Kasumi-1 (cell line): ENCODE measurements at places on chromosomes 7 and 10.

GRCh38 chr10:92876509-92877036 is 28.3 kb downstream of the EXOC6 start:
- no peak for DNase-seq

GRCh38 chr10:89555688-89556445 is 20.5 kb upstream of the SLC16A12 start:
- DNase-seq, result no peak

- no peak for DNase-seq
These were observed 50.5 kb upstream of the GPR141 start for GRCh38 chr7:37633048-37633447.

DNA sequence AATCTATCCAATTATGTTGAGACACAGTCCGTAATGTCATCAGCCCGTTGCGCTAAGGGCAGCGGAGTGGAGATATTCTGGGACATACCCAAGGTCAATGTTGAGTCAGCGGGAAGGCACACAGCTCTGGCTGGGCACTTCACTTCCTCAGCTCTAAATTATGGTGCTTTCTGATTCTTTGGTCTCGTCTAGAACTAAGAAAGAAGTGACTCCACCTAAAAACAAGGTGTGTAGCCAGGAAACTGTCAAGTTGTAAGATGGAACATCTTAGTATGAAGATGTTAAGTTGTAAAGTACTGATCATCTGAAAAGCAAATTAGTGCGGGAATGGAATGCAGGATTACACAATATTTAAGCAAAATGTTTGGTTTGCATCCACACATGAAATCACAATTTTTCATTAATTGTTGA is 43.1 kb downstream of the BAIAP2L1 start:
- DNase-seq, result no peak

DNA sequence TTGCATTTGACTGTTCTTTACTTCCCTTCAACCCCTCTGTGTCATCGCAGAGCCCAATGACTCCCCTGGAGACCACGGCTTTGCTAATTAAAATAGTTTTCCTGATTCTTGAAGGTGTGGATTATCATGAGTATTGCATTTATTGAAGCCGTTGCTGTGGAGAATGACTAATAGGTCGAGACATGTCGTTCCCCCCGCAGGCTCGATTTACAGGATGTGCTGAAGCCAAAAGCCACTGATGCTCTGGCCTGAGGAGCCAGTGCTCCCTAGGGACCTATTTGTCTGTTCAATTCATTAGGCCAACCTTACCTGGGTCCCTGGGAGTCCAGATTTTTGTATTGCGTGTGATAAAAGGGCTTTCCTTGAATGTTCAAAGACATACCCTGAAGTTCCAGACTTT is 102.3 kb downstream of the NPTX2 start:
- no peak for DNase-seq

GRCh38 chr7:75716992-75717626 is 21.6 kb downstream of the HIP1 start:
- DNase-seq, result no peak

- no peak for DNase-seq
These were observed 32.4 kb downstream of the CCSER2 start for GRCh38 chr10:84360637-84361365.

GRCh38 chr7:74222851-74223710 is 13.3 kb downstream of the LAT2 start:
- DNase-seq, result no peak

DNA sequence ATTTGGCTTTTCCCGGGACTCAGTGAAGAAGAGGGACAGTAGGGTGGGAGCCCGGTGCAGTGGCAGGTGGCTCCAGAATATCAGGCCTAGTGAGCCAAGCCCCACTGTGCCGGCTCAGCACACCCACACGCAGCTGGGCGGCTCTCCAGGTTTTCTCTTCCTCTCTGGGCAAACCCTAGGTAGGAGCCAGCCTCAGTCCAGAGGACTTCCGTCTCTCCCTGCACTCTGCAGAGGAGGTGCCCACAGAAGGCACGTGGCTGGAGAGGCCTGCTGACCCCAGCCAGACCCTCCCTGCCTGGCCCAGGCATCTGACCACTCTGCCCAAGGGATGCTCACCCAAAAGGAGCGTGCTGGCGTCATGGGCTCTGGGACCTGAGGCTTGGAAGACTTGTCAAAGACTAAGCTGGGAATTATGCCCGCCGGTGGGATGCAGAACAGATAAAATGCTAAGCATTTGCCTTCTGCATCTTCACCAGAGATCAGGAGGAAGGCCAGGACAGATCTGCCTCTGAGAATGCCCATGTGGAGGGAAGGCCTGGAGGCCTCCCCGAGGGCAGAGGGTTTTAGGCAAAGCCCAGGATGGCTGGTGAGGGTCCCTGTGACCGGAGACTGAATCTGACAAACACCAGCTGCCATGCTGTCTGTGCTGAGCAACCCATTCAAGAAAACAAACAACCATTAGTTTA is 40.2 kb downstream of the TCERG1L start:
- DNase-seq, result no peak

- DNase-seq, result no peak
These were observed 154.8 kb downstream of the DNAJB9 start for GRCh38 chr7:108724251-108725100.

DNA sequence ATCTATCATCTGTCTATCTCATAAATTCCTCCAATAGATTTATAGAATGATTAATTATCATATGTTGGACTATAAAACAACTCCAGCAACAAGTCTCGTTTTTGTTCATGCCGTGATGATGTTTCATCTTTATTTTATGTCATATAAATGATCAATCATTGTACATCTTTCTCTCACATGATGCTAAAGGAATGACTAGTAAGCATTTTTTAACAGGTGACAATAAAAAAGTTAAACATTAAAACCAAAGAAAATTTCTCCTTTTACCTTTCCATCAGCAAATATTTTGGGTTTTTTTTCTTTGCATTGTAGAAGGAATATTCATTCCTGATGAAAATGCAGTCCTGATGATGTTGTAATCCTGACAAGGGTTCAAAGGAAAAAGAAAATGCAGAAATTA is 41.4 kb downstream of the AKR1C3 start:
- no peak for DNase-seq

GRCh38 chr7:17535776-17536175 is 237.3 kb downstream of the AHR start:
- no peak for DNase-seq

- DNase-seq, result no peak
These were observed 156.6 kb downstream of the SKIDA1 start for GRCh38 chr10:21368728-21369425.

- peak; percentile 100 for DNase-seq
These were observed 40.6 kb downstream of the SYPL1 start for GRCh38 chr7:106071356-106071998.

DNA sequence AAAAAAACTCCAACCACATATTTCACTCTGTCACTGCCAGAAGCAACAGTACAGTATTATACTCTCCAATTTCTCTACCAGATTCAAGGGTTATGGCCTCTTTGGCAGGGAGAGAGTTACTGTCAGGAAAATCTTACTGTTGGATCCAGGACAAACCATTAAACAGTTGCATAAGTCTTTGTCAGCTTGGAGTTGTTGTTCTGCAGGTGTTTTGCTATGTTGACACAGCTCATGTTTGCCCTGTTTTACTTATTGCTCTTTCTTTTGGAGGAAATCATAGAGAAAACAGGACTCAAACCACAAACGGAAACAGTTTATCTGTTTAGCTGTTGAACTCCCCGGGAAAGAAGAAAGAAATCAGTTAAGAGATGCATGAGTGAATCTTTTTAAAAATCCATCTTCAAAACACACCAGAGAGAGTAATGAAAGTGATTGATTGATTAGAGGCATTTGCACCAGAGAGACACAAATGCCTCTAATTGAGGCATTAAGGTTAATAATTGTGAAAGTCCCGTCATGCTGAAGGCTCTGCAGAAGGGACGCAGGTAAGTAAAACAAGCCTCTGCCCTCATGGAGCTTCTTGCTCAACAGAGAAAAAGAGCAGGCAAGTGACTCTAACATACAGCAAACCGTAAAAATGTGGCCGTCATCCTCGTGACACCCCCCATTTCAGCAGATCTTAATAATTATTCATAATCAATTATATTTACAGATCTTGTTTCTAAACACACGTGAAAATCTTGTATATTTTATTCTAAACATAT is 38.7 kb upstream of the ARHGAP21 start:
- no peak for DNase-seq

GRCh38 chr10:117533507-117534281 is 8.9 kb upstream of the EMX2 start:
- no peak for DNase-seq

DNA sequence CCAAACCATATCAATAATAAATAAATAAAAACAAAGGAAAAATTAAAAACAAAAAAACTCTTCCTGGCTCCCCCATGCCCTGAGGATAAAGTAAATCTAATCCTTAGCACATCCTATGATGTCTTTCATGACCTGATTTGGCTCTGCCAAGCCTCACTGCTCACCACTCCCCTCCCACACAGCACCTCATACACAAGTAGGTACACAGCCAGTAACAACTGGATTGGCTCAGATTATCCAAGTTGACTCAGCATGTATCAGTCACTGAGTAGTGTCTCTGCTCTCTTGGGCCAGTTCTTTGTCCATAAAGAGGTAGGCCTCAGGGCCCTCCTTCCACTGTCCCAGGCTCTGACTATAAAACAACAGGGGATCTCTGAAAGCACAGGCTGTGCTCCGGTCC is 99.6 kb downstream of the STRA8 start:
- no peak for DNase-seq

GRCh38 chr7:104820836-104821535 is 193.0 kb upstream of the KMT2E start:
- DNase-seq, result no peak

GRCh38 chr10:45427262-45427969 is 53.4 kb downstream of the ALOX5 start:
- DNase-seq, result no peak

- DNase-seq, result no peak
These were observed 79.9 kb downstream of the VTI1A start for GRCh38 chr10:112526906-112527305.

DNA sequence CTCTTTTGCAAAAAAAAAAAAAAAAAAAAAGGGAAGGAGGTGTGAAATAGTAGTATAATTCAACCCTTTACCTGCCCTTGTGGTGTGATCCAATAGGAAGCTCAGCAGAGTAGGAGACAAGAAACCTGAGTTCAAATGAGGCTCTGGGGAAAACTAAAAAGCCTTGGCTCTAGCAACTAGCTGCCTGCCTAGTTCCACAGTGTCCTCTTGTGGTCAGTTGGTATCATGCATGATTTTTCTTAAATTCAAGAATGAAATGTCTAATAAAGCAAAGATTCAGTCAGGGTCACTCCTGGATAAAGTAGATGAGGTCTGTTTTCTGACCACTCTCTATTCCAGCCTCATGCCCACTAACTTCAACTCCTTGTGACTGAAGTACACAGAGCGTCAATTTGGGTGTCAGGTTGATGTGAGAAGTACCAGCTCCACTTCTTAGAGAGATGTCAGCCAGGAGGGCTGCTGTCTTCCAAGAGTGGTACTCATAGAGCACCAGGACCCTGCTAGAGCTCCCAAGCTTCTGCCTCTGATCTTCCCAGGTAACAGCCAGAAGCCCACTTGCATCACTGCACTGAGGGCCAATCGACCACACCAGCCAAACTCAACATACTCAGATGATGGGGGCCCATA is 10.5 kb downstream of the LSM5 start:
- peak; percentile 78 for DNase-seq

GRCh38 chr10:71205468-71205867 is 6.9 kb upstream of the UNC5B start:
- no peak for DNase-seq

DNA sequence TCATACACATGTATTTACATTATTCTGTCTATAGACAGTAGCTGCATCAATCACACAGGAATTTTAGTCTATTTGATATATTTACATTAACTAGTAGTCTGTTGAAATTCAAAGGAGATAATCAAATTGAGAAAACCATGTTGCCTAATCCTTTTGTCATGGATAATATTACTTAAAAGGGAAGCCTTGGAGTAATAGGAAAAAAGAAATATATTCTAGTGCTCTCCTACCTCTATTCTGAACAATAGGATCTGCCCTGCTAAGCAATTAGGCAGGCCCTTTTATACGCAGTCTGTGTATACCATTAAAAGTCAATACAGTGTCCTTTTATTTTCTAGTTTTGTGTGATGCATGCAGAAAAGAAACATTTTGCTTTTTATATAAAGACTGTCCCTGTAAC is 24.5 kb downstream of the UMAD1 start:
- no peak for DNase-seq

- no peak for DNase-seq
These were observed 16.7 kb downstream of the POLL start for GRCh38 chr10:101571271-101571925.

- DNase-seq, result no peak
These were observed 374.3 kb downstream of the INHBA start for GRCh38 chr7:41328544-41328943.

- no peak for DNase-seq
These were observed 83.3 kb upstream of the DNAJC1 start for GRCh38 chr10:22086730-22087401.

DNA sequence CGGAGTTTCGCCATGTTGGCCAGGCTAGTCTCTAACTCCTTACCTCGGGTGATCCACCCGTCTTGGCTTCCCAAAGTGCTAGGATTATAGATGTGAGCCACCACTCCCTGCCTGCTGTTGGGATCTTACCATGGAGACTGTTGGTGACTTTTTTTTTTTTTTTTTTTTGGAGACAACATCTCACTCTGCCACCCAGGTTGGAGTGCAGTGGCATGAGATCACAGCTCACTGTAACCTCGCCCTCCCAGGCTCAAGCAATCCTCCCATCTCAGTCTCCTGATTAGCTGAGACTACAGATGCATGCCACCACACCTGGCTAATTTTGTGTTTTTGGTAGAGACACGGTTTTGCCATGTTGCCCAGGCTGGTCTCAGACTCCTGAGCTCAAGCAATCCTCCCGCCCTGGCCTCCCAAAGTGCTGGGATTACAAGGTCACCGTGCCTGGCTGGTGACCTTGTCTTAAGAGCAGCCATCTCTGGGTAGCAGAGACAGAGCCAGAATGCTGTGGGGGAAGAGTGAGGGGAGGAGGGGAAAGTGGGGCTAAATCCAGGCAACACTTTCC is 25.7 kb upstream of the ASCC1 start:
- no peak for DNase-seq

DNA sequence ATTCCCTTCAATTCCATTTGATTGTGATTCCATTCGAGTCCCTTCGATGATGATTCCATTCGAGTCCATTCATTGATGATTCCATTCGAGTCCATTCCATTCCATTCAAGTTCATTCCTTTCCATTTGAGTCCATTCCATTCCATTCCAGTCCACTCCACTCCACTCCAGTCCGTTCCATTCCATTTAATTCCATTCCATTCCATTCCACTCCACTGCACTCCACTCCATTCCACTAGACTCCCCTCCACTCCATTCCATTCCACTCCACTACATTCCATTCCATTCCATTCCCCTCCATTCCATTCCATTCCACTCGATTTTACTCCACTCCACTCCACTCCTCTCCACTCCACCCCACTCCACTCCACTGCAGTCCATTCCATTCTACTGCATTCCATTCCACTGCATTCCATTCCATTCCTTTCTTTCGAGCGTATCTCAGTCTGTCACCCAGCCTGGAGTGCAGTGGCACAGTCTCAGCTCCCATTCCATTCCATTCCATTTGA is 115.7 kb downstream of the ZNF92 start:
- no peak for DNase-seq

- no peak for DNase-seq
These were observed 379.7 kb downstream of the PHTF2 start for GRCh38 chr7:78178319-78178718.

- DNase-seq, result no peak
These were observed 19.7 kb upstream of the VPS37D start for GRCh38 chr7:73647725-73648592.

GRCh38 chr10:11447586-11447985 is 163.9 kb downstream of the USP6NL start:
- DNase-seq, result no peak
